Activated CD4-positive, CD25-positive, alpha-beta regulatory T cell treated with anti-CD3 and anti-CD28 coated beads, Interleukin-2, amount 50 U/mL, for 24 hours (primary cell): ENCODE measurements at places on chromosomes 16 and 17.

DNA sequence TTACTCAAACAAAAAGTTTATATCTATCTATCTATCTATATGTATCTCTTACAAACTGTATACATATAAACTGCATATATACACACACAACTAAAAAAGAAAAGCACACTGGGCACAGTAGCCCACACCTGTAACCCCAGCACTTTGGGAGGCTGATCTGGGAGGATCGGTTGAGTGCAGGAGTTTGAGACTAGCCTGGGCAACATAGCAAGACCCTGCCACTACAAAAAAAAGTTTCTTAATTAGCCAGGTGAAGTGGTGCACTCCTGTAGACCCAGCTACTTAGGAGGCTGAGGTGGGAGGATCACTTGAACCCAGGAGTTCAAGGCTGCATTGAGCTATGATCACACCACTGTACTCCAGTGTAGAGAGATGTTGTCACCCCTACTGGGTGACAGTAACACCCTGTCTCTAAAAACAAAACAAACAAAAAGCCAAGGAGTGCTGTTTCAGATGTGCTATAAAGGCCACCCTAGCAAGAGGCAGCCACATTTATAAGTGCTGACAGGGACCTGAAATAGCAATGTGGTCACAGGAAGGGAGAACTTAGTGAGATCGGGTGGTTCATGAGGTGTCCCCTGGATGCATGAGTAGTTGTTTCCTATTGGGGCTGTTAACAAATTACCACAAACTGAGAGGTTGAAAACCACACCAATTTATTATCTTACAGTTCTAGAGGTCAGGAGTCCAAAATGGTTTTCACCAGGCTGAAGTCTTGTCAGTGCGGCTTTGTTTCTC is 4.8 kb downstream of the CD2BP2 start:
- peak; percentile 57 for ATAC-seq

GRCh38 chr16:79101491-79101890 is 499.0 kb downstream of the MAF start:
- ATAC-seq, result no peak

DNA sequence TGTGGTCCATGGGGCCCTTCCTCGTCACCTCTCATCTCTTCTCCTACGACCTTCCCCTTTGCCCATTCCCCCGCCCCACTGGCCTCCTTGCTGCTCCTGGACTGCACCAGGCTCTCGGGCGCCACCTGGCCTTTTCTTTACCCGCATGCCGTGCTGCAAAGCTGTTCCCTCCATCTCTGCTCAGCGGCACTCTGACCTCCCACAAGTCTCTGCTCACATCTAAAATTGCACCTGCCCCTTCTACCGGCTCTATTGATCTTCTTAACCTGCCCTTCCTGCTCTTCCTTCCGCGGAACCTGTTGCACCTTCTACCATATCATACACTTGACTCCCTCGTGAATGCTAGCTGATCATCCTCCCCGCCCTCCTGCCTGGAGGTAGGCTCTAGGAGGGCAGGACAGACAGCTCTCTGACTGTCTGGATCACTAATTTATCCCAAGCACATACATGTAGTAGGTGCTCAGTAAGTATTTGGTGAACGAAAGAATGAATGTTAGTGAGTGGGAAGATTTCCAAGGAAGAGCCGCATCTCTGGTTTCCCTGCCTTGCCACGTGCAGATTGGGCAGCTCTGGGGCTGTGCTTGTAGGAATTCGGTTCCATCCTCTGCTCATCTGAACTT is 17.3 kb downstream of the DNAH17 start:
- no peak for ATAC-seq

DNA sequence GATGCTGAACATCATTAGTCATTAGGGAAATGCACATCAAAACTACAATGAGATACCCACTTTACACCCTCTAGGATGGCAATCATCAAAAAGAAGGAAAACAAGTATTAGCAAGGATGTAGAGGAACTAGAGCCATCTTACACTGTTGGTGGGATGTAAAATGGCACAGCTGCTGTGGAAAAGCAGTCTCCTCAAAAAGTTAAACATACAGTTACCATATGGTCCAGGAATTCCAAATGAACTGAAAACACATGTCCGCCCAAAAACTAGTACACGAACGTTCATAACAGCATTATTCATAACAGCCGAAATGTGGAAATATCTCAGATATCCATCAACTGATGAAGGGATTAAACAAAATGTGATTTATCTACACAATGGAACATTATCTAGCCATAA is 7.0 kb downstream of the FBF1 start:
- no peak for ATAC-seq

- ATAC-seq, result no peak
These were observed 148.7 kb upstream of the NOL11 start for GRCh38 chr17:67569015-67569451.
